ENCODE measurements at places on chromosomes 6 and 20. TPM values are rescaled to one million over a fixed set of nuclear protein-coding genes. Genes with fewer than 3 reads are reported as not detected.

The OR2J3 gene
- not detected for total RNA-seq

The TMEM217 gene
- total RNA-seq, result not detected

The CRYBG1 gene
- 18.0 TPM for total RNA-seq

The SPATA25 gene
- total RNA-seq, result 2.6 TPM

The RIPPLY2 gene
- total RNA-seq, result not detected

The FLRT3 gene
- 17.4 TPM for total RNA-seq
